ENCODE measurements at places on chromosomes 7 and 10.

GRCh38 chr7:22430457-22430856, 69.5 kb downstream of the STEAP1B start:
- DNase-seq: peak; percentile 92

DNA sequence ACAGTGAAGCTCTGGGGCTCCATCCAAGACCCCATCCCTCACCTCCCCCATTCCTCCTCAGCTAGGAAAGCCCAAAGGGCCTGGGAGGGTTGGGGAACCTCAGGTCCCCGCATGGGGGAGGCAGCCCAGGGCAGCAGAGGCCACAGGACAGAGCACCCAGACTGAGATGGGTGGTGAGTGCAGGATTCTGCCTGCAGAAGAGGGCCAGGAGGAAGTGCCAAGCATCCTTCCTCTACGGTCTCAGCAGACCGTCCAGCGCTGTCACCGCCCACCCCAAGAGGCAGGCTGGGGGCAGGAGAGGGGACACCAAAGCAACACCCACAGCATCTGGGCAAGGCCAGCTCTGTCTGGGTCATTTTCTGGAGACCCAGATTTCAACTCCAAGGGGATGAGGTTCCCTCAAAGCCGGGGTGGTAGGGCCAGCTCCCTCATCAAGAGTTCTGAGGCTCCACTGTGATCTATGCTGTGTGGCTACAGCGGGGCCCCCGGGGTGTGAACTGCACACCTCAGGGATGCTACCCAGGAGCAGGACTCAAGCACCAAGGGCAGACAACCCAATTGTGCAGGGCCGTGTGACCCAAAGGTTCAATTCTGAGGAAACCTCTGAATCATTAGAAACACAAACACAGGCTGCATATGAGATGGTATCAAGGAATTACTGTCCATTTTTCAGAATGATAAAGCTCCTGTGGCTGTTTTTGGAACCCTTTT, 46.8 kb downstream of the CAMK2B start:
- no peak for DNase-seq

- no peak for DNase-seq
Measured at GRCh38 chr7:114100810-114101209, 182.0 kb upstream of the PPP1R3A start.

DNA sequence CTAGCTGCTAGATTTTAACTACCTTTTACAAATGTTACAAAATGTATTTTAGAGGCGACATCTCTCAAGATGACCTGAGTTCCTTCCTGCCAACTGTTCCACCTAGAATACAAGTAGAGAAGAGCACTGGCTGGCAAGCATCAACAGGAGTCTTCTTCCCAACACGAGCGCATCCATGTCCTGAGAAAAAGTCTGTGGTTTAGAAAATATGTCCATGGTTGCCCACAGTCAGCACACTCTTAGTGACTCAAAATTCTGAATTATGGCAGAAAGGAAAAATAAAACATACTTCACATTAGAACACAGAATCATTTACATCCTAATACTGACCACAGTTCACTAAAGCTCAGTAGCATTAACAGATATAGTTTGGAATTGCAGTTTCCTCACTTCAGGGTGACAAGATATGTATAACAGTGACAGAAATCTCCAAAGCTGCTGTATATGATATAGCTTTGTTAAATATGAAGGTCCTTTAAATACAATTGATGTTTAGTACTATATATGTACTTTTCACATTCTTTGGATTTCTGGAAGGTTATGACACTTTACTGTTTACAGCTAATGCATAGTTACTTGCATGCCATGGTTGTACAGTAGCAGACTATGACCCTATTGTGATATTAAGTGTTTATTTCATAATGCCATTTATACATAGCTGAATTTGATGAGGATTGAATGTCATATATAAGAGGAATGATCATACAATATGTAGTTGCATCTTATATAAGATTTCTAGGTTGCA, 327.1 kb downstream of the GFRA1 start:
- peak; percentile 70 for DNase-seq

- DNase-seq: no peak
Measured at GRCh38 chr7:106285855-106286492, 1.2 kb upstream of the NAMPT start.

DNA sequence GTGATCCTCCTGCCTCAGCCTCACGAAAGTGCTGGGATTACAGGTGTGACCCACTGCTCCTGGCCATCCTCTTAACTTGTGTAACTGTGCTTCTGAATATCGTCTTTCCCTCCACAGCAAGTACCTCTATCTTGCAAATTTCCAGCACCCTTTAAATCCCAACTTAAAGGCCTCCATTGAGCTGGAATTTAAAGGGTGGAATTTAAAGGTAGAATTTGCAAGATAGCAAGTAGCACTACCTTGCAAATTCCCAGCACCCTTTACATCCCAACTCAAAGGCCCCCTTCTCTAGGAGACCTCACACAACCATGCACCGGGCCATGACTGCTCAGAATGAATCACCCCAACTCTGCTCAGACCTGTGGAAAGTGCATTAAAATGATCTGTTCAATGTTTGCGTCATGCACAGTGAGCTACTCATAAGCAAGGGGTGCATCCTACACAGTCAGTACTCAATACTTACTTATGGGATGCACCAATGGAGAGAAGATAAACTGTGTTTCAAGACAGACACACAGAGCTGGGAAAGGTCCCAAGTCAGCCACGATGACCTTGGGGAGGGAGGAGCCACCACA, 17.8 kb upstream of the SDK1 start:
- no peak for DNase-seq

DNA sequence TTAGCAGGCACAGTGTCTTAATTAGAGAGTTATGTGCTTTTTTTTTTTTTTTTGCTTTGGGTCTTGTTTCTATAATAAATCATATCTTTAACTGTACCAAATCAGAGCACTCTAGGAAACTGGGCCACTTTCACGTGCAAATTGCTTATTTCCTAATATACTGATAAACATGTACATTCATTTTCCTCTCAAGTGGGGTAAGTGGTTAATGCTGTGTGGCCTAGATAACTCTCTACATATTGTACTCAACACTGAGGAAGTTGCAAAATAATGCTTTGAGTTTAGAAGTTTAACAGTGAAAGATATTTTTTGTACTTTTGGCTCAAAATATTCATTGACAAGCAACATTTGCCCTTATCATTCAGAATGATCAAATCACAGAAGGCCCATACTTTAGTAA, 115.9 kb upstream of the IFRD1 start:
- DNase-seq: no peak

DNA sequence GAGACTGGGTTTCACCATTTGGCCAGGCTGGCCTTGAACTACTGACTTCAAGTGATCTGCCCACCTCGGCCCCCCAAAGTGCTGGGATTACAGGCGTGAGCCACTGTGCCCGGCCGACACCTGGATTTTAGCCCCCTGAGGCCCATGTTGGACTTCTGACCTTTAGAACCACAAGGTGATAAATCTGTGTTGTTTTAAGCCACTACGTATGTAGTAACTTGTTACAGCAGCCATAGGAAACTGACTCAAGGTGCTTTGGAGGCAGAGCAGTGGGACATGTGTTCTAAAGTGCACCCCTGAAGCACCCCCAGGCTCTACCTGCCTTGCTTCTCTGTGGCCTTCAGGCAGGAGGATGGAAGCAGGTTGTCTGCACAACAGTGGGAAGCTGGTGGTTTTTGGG, 128.4 kb downstream of the CDH23 start:
- no peak for DNase-seq

All from EL (cell line).